Heart right ventricle (tissue), 16 donors: ENCODE measurements at places on chromosomes 11 and 22.

DNA sequence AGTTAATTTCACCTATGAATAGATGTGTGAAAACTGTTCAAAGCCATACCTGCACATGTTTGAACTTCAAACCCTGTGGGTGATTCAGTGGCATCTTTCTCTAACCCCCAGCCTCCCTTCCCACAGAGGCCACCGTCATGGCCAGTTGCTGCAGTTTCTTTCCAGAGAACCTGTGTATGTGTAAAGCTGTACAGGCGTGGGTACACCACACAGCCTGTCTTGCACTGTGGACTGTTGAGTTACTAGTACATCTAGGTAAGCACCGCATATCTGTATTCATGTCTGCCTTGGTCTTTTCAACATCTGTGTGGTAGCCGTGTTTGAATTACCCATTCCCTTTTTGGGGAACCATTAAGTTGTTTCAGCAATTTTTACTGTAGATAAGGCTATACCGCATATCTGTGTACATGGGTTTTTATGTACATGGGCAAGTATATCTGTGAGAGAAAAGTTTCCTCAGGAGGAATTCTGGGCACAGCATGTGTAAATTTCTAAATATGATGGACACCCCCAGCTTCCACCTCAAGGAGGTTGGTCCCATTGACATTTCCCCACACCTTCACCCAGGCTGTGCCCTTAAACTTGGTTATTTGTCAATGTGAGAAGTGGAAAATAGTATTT, 13.9 kb downstream of the NEAT1 start:
- peak overlapping the region; percentile 16 for H3K27ac ChIP-seq
- peaks cover 99% of the 10 kb centered on the region for H3K4me1 ChIP-seq

DNA sequence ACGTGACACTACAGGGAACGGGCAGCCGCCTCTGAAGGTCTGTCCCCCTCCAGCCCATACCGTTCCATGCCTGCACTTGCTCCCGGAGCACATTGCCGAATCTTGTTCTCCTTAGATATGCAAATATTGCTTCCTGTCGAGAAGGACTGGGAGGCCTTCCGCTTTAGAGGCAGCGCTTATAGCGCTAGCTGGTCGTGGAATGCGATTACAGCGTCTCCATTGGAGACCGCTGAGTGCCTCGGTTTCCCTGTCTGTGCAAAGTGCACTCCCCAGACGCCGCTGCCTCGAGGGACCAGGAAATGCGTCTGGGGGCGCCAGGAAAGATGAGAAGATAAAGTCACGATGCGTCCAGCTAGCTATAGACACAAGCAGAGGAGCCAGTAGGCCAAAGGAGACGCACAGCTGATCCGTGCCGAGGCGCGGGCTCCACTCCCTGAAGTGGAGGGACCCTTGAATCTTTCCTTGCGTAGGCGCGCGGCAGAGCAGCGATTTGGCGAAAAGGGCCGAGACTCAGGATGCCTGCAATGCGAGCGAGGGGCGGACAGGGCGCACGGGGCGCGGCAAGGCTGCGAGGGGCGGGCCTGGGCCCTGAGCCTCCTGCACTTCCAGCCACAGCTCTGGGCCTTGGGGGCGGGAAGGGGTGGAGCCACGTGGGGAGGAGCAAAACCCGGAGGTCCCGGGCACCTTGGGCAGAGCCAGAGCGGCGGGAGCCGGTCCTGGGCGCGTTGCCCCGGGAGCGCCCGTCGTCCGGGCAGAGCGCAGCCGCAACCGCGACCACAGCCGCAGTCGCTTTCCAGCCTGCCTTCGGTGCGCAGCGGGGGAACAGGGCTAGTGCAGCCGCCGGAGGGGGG, at the start of gene RASSF10:
Gene RASSF10, plus strand, starts transcription at position 692 of the 851 bp plus-strand sequence. CDS start 261 bp downstream, outside the sequence.
- H3K4me1 ChIP-seq, result peaks cover 5% of the 10 kb centered on the region
- H3K27me3 ChIP-seq, result peaks cover 68% of the 10 kb centered on the region
- H3K36me3 ChIP-seq, result no peaks in the 10 kb centered on the region
- no peak within 1 kb of the TSS for H3K27ac ChIP-seq

DNA sequence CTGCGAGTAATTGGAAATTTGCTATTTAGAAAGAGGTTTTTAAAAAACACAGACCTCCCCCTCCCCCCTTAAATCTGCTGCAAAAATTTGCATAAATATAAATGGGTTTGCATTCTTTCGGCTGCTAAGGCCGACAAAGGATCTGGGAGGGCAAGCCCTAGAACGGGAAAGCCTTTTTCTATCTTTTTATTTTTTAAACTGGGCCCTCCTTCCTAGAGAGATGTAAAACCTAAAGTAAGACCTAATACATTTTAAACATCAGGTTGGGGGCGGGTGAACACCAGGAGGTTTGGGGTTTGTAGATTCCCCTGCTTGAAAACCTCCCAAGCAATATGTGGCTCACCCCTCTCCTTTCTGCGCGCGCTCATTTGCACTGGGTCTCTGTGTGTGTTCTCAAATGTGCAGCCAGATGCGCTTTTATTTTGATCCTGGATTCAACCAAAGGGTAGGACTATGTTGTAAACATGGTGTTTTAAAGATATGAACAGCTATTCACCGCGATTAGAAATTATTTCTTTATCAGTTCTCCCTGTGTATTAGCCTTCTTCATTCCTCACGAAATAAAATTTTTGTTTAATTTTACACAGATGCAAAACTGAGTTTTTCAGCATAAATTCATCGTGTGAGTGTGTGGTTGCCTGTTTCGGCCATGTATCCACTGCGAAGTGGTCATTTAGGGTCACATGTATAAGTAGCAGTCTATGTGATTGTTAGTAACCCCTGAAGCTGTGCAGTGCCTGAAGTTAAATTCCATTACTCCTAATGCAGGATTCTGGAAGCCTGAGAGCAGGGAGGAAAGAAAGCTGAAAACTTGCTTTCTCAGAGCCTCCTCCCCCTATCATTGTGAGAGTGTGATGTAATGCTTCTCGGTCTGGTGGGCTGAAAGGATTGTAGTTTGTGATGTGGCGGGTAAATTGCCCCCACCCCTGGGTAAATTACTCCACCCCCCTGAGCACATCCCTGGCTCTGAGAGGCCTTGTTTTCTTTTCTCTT, 988 bp downstream of the TNRC6B start:
- H3K27me3 ChIP-seq, result no peaks in the 10 kb centered on the region
- peak overlapping the region; percentile 86 for H3K4me3 ChIP-seq
- no peaks in the 10 kb centered on the region for H3K36me3 ChIP-seq
- DNase-seq, result peak; percentile 30
- peaks cover 77% of the 10 kb centered on the region for H3K4me1 ChIP-seq

DNA sequence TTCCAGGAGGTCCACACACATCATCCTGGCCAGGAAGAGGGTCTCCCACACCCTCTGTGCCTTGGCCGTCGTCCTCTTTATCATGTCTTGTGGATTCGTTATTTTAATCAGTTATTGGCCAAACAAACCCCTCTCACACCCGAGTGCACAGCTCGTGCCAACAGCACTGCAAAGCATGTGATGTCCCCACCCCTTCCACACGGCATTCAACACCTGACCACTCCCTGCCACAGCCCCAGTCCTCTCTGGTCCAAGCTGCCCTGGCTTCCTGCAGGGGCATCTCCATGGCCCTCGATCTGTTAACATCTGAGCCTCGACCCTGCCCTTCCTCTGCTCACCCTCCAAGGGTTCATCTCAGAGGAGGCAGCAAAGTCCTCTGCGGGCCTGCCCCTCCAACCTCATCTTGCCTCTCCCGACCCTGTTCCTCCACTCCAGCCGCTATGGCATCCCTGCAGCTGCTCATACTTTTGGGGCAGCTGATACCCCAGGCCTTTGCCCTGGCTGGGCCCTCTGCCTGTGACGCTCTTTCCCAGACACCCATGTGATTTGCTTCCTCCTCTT, 14.0 kb downstream of the MYEOV start:
- no peaks in the 10 kb centered on the region for H3K36me3 ChIP-seq
- peaks cover 33% of the 10 kb centered on the region for H3K4me1 ChIP-seq
- no peak overlapping the region for H3K4me3 ChIP-seq
- no peak for DNase-seq

DNA sequence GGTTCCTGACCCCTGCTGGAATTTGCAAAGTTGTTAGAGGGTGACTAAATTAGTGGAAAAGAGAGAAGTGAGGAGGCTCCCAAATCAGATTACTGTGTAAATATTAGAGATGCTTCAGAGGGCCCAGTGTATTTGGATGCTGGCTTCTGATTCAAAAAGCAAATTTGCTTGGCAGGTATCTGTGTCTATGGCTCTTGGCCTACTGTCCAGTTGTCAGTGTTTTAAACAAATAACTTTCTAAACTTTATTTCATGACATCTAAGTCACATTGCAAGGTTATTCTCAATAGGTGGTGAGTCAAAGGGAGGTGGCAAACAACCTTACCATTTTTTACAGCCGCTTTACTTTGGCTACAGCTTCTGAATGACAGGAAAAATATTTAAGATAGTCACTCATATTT, 720.1 kb downstream of the KCNA4 start:
- no peaks in the 10 kb centered on the region for H3K36me3 ChIP-seq
- H3K27ac ChIP-seq, result no peak overlapping the region
- H3K27me3 ChIP-seq, result no peaks in the 10 kb centered on the region
- no peak for DNase-seq
- no peak overlapping the region for H3K4me3 ChIP-seq

- H3K4me1 ChIP-seq, result peaks cover 69% of the 10 kb centered on the region
- H3K27me3 ChIP-seq, result no peaks in the 10 kb centered on the region
- H3K27ac ChIP-seq, result no peak overlapping the region
- no peak overlapping the region for H3K4me3 ChIP-seq
These were observed 32.2 kb downstream of the RPL3 start for GRCh38 chr22:39287076-39287725.

DNA sequence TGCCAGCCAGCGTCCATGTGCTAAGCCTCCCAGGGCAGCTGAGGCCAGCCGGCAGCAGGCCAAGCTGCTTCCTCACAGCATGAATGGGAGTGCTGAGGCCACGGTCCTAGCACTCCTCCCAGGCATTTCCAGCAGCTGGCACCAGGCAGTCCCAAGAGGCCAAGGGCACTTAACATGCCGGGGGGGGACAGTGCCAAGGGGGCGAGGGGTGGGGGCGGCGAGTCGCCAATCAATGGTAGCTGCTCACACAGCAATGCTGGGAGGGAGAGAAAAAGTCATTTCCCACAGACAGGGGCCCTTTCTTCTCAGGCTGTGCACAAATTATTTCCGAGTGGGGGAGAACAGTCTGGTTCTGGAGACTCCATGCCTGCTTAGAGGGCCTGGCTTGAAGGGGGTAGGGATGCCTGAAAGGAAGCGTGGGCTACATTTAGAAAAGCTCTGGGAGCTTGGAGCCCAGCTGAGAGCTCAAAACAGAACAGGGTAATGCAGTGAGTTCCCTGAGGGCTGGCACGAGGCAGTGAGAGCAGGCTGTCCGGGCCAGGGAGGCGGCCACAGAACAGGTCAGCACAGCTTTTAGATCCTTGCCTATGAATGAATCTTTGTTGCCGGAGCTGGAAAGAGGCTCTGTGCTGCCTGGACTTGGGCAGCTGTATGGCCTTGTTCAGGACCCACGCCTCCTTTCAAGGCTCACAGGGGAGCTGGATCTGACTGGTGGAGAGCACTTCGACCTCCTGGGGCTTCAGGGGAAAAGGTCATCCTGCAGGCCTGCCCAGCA, 14.4 kb upstream of the TBC1D10A start:
- peaks cover 5% of the 10 kb centered on the region for H3K36me3 ChIP-seq
- H3K4me3 ChIP-seq, result no peak overlapping the region
- H3K4me1 ChIP-seq, result peaks cover 27% of the 10 kb centered on the region
- H3K27me3 ChIP-seq, result no peaks in the 10 kb centered on the region

DNA sequence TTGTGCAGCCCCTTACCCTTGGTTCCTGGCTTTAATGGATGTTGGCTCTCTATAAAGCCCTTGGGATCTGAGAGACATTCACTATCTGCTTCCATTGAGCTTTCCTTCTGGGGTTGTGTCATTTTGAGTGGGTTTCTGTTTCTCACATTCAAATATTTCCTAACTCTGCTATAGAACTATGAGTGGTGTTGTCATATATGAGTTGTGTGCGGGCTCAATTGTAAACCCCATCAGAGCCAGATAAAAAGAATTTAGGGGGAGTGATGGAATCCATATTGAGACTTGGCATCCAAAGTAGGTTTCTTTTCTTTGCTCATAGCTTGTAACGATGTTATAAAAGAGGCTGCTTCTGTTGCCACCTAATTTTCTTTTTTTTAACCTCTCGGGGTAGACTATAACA, 41.8 kb upstream of the SPON1 start:
- no peak for DNase-seq
- peaks cover 4% of the 10 kb centered on the region for H3K27me3 ChIP-seq
- H3K27ac ChIP-seq, result no peak overlapping the region
- H3K36me3 ChIP-seq, result no peaks in the 10 kb centered on the region

GRCh38 chr11:16280256-16280682, 76.1 kb downstream of the SOX6 start:
- no peak overlapping the region for H3K27ac ChIP-seq
- peak overlapping the region; percentile 28 for H3K4me3 ChIP-seq
- DNase-seq, result peak; percentile 44
- H3K36me3 ChIP-seq, result no peaks in the 10 kb centered on the region
- H3K27me3 ChIP-seq, result no peaks in the 10 kb centered on the region
- H3K4me1 ChIP-seq, result peaks cover 4% of the 10 kb centered on the region

DNA sequence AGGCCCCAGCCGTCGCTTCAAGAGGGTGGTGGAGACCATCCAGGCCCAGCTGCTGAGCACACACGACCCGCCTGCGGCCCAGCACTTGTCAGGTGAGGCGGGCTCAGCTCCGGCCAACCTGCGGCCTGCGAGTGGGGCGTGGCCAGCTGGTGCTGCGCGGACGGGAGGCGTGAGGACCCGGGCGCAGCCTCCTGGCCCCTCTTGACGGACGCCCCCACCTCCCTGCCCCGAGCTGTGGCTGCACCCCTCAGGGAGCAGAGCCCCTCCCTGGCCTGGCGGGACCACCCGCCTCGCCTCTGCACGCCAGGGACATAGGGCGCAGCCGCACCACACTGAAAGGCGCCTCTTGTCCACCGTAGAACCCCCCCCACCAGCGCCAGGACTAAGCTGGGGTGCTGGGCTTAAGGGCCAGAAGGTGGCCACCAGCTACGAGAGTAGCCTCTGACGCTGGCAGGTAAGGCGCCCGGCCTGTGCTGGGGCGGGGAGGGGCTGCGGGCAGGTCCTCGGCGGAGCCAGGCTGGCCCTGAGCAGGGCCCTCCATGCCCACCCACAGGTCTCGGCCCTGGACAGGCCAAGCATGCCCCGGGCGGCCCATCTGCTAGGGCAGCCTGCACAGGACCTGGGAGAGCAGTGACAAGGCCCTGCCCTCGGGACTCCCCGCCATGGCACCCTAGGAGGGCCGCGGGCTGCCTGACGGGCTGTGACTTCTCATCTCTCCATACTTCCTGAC, 29.8 kb downstream of the MOB2 start:
- H3K27me3 ChIP-seq, result peaks cover 1% of the 10 kb centered on the region
- no peak for DNase-seq
- H3K4me1 ChIP-seq, result peaks cover 14% of the 10 kb centered on the region
- no peak overlapping the region for H3K27ac ChIP-seq
- no peaks in the 10 kb centered on the region for H3K36me3 ChIP-seq

DNA sequence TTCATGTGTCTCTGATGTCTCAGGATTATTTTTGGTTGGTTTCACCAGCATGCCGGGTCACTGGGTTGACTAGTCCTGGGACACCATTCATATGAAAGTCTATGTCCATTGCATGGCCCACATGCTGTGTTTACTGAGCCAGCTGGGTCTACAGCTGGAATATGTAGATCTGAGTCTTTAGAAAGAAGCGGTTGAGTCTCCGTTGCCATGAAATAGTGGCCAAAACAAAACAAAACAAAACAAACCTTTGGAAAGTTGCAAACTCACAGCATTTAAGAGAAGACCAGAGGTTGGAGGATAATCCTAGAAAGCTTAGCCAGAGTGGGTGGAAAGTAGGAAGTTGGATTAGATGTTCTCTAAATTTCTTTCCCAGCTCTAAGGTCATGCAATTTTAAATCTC, 191.8 kb upstream of the NTM start:
- H3K27ac ChIP-seq, result no peak overlapping the region
- no peaks in the 10 kb centered on the region for H3K36me3 ChIP-seq
- H3K27me3 ChIP-seq, result no peaks in the 10 kb centered on the region
- no peaks in the 10 kb centered on the region for H3K4me1 ChIP-seq
- no peak overlapping the region for H3K4me3 ChIP-seq
- DNase-seq, result no peak
